Stimulated activated CD4-positive, alpha-beta T cell treated with anti-CD3 and anti-CD28 coated beads, Interleukin-1b, Interleukin-23, amount 100 ng/mL, for 24 hours (primary cell): ENCODE measurements at places on chromosomes 7 and 10.

DNA sequence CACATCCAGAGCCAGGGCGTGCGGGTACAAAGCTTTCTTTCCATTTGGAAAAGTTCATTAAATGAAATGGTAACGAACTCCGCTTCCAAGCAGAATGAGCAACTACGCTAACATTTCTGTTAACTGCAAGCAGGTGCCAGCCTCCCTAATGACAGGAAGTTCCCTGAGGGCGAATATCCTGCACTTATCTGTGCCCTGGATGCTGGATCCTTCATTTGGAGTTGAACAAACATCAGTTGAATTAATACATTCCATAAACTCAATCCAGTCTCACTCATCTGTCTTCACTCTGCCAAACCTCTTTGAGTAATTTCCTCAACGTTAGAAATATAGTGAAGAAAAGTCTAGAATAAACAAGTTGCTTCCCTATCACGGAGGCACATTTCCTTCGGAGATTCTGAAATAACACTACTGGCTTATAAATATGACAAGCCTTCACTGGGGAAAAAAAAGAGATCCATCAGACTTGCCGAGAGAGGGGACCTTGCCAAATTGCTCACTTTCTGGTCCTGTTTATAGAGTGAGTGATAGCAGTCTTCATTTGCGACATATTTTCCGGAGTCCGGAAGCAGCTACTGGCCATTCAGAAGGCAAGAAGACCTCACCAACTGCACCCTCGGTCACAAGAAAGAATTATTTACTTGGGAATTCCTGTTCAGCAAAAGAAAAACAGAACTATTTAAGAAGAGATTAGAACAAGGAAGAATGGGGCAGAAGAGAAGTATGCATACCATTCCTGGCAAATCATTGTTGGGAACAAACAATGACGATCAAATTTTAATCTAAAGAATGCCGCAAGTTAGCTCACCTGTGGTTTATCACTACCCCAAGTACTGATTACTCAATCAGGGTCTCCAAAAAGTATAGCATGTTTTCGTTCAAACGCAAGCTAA, 196.4 kb downstream of the FAM107B start:
- no peak for DNase-seq

GRCh38 chr10:95542330-95542729, 18.8 kb downstream of the SORBS1 start:
- no peak for DNase-seq

GRCh38 chr10:43904844-43905243, 256.2 kb upstream of the ZNF32 start:
- DNase-seq: no peak

DNA sequence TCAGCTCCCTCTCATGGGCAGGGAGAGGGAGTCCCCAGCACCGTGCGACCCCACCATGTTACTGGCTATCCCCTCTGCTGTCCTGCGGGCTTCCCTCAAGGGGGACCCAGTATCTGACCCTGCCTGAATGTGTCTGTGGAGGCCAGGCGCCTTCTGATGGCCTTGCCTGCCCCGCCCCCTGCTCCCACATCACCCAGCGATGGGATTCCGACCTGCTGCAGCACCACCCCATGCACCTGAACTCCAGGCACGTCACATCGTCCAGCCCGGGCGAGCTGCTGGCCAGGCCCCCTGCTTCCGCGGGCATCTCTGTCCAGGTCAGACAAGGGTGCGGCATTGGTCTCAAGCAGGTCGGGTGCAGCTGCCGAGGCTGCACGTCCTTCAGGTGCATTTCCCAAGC, 19.0 kb downstream of the LRRC27 start:
- DNase-seq: no peak

GRCh38 chr7:20307119-20307518, 23.6 kb upstream of the ITGB8 start:
- no peak for DNase-seq

GRCh38 chr7:136066304-136067143, 89.4 kb upstream of the MTPN start:
- no peak for DNase-seq

DNA sequence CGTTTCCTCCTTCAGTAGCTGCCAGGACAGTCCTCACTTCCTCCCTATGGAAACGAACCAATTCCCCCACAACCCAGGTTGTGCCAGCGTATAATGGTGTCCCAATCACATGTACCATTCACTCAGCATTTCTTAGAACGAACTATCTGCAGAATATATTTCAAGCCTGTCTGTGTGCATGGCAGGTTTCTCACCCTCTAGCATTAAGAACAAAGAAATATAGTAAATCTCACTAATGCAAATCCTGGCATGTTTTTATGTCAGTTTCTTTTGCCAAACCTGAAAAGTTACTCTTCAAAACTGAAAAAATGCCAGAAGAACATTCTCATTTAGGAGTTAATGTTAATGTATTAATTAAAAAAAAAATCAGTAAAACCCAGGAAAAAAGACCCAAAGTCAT, 405.9 kb upstream of the KLF6 start:
- no peak for DNase-seq

DNA sequence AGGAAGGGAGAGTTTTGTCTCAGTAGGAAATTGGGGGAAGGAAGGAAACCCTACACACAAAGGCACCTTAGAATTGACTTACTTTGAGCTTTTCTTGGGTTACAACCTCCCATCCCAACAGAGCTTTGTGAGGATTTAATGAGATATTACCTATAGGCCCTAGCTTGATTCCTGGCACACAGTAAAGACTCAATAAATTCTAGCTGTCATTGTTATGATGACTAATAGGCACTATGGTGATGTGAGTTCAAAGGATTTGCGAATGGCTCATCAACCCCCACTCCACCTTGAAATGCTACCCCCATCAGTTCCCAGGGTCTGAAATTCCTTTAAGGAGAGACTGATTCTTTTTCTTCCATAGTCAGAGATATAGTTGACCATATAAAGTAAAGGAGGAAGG, 67.9 kb upstream of the SMNDC1 start:
- no peak for DNase-seq

DNA sequence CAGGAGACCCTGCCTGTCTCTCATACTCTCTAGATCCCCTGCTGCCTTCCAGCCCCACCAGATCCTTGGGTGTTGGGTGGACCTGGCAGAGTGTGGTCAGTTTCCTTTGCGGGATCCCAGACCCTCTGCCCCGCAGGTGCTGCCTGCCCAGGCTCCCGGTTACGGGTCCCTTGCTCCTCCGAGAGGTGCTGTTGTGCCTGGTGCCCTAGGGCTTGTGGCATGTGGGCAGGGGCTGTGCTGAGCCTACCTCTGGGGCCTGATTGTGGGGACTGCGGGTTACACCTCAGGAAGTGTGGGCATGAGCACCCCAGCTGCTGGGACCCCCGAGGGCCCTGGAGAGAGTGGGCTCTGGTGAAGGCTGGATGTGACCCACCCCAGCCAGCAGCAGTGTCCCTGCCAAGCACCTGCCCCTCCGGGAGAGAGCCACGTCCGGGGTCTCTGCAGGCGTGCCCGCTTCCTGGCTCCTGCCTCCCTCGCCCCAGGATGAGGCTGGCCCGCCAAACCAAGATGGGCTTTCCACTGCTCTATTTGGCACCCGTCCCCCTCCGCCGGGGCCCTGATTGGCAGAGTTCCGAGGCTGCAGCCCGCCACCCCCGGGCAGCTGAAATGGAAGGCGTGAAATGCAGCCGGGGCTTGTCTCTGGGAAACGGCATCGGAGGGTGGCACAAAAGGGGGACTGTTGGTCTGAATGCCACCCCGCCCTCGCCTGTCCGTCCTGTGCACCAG, 17.0 kb downstream of the CLIP2 start:
- no peak for DNase-seq

DNA sequence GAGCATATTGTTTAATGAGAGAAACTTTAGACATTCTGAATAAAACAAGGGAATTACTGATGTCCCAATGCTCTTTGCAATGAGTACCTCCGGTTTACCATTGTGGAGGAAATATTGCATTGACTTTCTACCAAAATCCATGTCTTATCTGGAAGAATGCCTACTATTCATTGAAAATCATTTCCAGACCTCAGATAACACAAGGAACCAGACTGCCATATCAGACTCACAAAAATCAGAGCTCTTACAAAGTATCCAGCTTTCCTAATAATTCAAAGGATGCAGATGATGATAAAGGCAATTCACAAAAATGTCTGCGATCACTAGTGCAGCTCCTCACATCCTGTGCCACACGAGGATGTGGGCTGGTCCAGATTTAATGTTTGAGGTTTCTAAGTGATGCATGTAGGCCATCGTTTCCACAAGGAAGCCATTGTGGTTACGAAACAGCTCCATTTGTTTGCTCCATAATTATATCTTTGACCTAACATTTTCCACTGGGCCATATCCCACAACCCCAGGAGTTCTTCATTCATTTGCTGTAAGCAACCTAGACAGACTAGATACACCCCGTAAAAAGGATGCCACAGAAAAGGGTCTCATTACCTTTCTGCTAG, 831.1 kb upstream of the C7orf33 start:
- DNase-seq: no peak

DNA sequence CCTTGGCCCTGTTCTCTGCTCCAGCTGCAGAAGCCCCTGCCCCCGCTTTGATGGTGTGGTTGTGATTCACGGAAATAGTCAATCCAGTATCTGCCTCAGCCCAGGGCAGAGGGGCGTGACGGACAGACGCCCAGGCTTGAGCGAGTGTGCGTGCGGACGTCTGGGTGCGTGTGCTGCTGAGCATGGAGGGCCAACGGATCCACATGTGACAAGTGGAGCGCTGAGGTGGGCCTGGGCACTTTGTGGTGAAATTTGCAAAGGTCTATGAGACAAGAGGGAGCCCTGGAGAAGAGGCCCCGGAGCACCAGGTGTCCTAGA, 94.4 kb downstream of the WDR37 start:
- no peak for DNase-seq

- DNase-seq: no peak
Measured at GRCh38 chr10:101859530-101859929, 15.9 kb upstream of the KCNIP2 start.

- DNase-seq: no peak
Measured at GRCh38 chr7:35905555-35905954, 104.7 kb downstream of the SEPTIN7 start.

GRCh38 chr10:53537508-53537907, 764.9 kb upstream of the MBL2 start:
- DNase-seq: no peak

- DNase-seq: no peak
Measured at GRCh38 chr7:831596-832166, 595 bp upstream of the SUN1 start.

DNA sequence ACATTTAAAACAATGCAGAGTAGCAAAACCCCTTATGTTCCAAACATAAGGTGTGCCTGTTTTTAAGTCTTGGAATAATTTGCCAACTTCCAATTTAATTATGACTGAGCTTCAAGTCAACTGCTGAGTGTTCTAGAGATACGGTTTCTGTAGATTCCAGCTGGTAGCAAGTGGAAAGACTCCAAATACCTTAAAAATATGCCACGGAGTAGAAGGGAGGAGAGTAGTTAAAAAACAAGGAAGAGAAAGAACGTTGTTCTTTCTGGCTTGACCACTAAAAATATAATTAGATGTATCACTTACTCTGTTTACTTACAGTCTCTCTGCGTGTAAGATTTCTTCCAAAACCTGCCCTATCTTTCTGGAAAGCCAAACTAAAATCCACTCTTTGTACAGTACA, 24.5 kb upstream of the ABLIM1 start:
- DNase-seq: no peak

- DNase-seq: no peak
Measured at GRCh38 chr10:127826154-127826725, 66.5 kb downstream of the CLRN3 start.

DNA sequence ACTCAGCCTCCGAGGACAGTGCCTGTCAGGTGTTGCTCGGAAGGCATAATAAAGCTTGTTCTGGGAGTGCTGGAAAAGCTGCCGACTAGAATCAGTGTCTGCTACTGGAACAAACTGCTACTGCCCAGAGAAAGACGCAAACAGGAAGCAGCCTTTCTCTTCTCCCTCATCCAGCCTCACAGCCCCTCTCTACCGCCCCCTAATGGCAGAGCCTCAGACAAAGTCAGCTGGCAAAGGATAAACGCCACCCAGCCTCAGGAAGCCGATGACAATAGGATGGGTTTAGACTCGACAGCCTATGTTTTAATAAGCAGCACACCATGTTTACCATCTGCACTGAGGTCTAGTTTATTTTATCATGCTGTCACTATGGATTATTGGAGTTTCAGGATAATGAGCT, 169.5 kb upstream of the LYZL1 start:
- no peak for DNase-seq

DNA sequence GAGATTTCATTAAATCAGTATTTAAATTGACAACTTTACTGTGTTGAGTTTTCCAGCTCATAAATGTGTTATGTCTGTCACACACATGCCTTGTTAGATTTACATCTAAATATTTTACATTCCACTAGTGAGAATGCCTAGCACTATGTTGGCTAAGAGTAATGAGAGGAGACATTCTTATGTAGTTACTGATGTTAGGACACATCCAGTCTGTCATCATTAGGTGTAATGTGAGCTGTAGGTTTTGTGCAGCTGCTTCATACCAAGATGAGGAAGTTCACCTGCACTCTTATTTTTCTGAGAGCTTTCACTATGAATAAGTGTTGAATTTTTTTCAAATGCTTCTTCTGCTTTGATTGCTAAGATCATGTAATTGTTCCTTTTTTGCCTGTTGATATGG, 218.0 kb upstream of the IGFBP3 start:
- DNase-seq: no peak

- no peak for DNase-seq
Measured at GRCh38 chr10:74640134-74640921, 186.1 kb upstream of the KAT6B start.

DNA sequence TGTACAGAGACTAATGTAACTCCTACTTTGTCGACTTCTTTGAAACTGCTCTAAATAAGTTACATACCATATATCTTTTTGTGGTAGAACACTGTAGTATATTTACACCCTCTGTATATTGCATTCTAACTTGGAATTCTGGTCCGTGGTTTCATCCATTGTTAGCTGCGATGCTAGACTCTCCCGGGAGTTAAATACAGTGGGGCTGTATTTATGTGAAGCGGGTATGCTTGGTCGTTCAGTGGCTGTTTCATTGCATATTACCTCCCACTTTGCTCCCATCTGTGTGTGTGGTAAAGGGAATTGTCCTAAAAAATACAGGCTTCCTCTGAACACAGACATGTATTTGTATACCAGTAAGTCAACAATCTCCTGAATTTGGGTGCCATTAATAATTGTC, 231.1 kb downstream of the SLC25A13 start:
- no peak for DNase-seq
